Endothelial cell (in vitro differentiated cells): ENCODE measurements at places on chromosomes 2 and 18.

GRCh38 chr2:14358339-14358738 lies 274.2 kb upstream of the LRATD1 start:
- DNase-seq, result no peak

DNA sequence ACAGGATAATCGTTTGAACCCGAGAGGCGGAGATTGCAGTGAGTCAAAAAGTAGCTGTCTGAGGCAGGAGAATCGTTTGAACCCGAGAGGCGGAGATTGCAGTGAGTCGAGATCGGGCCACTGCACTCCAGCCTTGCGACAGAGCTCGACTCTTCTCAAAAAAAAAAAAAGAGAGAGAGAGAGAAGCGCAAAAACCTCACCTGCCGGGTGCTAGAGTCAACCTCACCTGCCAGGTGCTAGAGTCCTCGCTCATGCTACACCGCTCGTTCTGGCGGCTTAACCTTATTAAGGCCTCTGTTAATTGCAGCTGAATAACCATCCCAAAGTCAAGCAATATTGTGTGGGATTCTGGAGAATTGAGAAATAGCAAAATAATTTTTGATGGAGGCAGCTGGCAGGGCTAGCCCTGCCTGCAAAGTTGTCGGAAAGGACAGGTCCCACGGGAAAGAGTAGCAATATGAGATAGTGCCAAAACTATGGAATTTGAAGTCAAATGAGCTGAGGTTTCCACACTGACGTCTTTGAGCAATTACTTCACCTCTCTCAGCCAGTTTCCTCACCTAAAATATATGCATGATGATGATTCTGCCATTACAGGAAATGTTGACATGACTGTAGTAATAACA lies 644 bp upstream of the DYM start:
- DNase-seq, result no peak

- no peak for DNase-seq
Observed at GRCh38 chr2:88580088-88580487, 47.2 kb downstream of the EIF2AK3 start.

DNA sequence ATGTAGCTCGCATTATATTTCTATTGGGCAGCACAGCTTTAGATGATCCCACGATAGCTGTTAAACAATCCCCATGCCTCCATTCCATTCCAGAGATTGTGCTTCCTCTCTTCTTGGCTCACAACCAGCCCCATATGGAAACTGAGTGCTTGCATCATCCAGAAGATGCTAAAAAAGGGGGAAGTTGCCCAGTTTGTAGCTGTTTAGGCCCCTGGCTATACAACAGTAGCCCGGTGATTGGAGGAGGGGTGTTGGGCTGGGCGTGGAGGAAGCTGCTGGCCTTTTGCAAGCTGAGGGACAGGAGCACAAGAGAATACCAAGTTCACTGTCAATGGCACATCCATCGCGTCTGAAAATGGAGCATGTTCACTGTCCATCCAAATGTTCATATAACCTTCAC lies 360.2 kb downstream of the ALK start:
- DNase-seq, result no peak
